ENCODE measurements at places on chromosomes 13 and 19. TPM values are rescaled to one million over a fixed set of nuclear protein-coding genes. Genes with fewer than 3 reads are reported as not detected.

Gene SIAH3
- not detected for total RNA-seq

Gene ZNF324B
- total RNA-seq: 6.5 TPM

Gene TJP3
- total RNA-seq: 25.2 TPM

DNA sequence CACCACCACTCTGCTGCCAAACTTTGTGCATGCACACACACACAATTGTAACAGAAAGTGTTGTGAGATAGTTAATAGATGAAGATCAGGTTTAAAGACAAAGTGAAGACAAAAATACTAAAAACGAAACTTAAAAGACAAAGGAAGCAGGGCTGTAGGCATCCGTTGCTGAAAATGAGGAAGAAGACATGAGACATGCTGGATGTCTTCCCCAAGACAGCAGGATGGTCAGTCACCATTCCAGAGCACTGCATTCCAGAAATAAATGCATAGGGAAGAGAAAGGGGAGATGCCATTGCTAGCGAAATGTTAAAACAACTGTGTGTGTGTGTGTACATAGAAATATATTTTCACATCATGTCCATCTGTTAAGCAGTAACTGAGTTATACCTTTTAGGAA, 520.1 kb downstream of the SUCLA2 start:
- no peak for DNase-seq

- no peak for DNase-seq
These were observed 1.0 kb downstream of the GPC5 start for GRCh38 chr13:91399189-91400062.

GRCh38 chr13:64371045-64371444, 2859.1 kb downstream of the PCDH9 start:
- no peak for DNase-seq
